ENCODE measurements at places on chromosomes 1 and 21.

- no peak for DNase-seq
Observed at GRCh38 chr1:203145321-203146041, 18.0 kb downstream of the ADORA1 start.

DNA sequence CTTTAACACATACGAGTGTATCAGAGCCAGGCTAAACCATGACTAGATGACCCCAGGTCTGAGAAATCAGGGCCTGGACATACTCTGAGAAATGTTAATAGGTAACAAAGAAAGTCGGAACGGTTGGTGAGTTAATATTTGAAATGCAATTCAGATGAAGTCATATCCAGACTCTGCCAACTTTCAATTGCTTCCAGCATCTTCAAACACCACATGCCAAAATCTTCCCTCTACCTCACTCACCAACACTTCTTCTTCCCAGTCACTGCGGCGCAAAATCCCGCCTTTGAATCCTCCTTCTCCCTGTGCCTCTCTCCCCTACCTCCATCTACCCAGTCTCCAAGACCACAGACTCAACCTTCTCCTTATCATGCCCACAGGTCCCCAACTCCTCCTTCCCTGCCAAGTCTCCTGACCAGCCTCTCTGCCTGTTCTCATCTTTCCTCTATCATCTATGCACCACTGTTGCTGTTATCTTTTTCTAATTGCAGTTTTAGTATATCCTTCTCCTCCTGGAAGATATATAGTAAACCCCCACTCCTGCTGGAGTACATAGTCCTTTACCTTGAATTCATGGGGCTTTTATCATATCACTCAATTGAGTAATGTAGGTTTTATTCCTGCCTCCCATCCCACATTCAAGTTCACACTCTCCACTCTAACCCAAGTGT is 41.3 kb downstream of the ZBTB18 start:
- no peak for DNase-seq

GRCh38 chr1:156417401-156418020 is 48.5 kb downstream of the RHBG start:
- no peak for DNase-seq

DNA sequence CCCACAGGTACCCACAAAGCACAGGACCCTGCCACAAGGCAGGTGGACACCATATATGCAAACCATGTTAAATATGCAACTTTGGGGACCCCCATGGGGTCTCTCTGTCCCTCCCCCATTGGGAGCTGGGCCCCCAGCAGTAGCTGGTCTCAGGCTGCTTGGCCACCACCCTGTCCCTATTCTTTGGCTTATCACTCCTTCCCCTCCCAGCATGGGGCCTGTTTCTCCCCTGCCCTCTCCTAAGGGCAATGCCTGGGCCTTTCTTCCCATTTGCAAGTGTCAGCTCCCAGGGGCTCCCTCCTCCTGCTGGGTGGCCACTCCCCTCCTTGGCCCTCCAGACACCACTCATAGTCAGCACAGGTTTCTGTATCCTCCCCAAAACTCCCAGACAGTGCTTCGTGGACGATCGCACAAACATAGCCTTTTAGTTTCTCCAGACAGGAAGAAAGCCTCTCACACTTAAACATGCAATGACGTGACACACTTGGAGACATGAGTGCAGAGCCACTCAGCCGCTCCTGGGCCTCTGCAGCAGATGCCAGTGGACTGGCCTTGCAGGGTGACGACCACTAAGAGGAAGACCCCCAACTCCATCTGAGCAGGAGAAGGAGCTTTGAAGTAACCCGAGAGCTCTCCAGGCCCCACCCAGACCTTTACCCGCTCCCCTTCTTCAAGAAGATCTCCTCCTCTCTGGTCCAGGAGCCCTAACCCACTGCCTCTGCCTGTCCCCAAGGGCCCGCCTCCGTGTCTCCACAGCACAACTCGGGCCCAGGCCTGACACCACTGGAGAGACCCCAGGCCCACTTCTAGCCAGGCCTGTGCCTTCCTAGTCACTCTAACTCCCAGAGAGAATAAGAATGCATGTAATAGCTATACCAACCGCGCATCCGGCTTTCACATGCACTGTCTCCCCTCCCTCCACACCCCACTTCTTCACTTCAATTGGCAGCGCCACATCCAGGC is 22.9 kb downstream of the CITED4 start:
- DNase-seq = no peak

- no peak for DNase-seq
Observed at GRCh38 chr1:28971980-28972771, 57.8 kb downstream of the EPB41 start.

- DNase-seq = no peak
Observed at GRCh38 chr1:221992427-221992826, 250.5 kb upstream of the DUSP10 start.

GRCh38 chr1:9078015-9078751 is 8.7 kb upstream of the SLC2A5 start:
- peak; percentile 15 for DNase-seq

DNA sequence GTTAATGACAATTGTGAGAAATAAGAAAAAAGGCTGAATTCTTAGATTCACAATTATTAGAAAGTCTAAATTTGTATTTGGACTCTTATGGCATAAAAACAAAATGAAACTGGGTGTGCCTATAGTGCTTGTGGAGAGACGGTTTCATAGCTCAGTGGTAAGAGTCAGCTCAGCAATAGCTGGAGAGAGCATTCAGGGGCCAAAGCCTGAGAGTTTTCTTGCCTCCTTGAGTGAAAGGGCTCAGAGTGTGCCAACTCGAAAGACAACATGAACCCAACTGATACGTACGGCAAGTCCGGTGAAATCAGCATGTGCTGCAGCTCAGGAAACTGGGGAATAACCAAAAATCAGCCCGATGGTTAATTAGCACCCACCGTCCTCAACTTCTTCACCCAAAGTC is 577.9 kb downstream of the SMYD3 start:
- DNase-seq = no peak

DNA sequence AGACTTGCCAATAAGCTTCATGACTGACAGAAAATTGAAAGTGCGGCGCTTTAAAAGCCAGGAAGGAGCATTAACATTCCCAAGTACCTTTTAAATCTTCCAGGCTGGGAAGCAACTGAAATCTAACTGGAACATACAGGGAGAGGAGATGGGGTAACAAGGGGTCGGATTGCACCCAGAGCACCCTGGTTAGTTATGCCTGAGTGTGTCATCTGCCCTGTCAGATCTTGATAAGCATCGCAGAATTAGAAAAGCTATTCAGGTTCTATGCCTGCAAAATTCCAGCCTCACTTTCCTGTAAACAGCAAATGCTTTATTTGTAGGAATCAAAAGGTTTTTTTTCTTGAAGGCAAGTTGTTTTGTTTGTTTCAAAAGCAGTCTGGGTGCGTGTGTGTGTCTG is 58.5 kb downstream of the SERBP1 start:
- no peak for DNase-seq

DNA sequence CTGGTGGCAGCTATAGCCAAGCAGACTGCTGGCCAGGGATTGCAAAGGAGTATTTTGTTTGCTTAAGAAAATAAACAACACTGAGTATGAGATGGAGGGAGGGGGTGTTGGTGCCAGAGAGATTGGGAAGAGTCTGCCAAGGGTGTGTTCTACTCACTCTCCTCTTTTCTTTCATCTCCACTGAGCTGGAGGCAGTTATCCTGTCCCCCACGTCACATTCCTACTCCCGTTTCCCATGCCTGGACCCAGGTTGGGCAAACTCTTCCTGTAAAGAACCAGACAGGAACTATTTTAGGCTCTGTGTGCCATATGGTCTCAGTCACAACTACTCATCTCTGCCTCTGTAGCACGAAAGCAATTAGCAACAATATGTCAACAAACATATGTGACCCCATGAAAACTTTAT is 1.4 kb upstream of the IL24 start:
- DNase-seq = no peak

DNA sequence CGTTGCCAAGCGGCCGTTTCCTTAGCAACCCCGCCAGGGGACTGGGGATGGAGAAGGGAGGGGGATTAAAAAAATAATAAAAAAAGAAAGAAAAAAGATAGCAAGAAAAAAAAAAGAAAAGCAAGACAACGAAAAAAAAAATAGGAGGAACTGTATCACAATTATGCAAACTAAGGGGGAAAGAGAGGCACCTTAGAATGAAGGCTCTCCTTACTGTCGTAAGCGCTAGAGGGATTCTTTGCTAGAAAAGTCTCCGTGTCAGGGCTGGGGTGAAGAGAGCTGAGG is 625 bp upstream of the NEGR1 start:
- no peak for DNase-seq

GRCh38 chr1:223650465-223650864 is 15.0 kb downstream of the CAPN8 start:
- no peak for DNase-seq

- no peak for DNase-seq
Observed at GRCh38 chr1:114844270-114844669, 10.4 kb upstream of the SYCP1 start.

- DNase-seq = no peak
Observed at GRCh38 chr1:227808566-227808965, 6.9 kb upstream of the PRSS38 start.

- no peak for DNase-seq
Observed at GRCh38 chr1:200306944-200307754, 102.7 kb downstream of the ZNF281 start.

DNA sequence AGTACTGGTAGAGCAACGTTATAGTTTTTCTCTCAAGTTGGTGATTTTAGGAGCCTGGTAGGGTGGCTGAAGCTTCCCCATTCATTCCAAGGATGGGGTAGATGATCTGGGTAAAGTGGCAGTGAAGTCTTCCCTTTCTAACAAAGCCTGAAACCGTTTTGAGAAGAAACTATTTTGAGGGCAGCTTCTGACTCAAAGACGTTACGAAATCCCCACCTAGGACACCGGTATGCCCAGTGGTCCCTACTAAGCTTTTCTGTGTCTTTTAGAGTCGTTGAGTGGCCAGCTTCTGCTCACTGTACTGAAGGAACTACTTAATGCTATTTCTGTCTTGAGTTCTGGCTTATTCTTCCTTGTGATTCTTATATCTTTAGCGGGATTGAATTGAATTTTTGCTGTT is 1.4 kb downstream of the WDTC1 start:
- no peak for DNase-seq

Measured in CD4-positive, alpha-beta T cell treated with Interferon gamma for 1 hour (primary cell).